ENCODE measurements at places on chromosomes 12 and 14. TPM values are rescaled to one million over a fixed set of nuclear protein-coding genes. Genes with fewer than 3 reads are reported as not detected.

Gene IFNG-AS1
- not detected for total RNA-seq

Gene PRB4
- total RNA-seq = not detected

Gene AP1G2
- total RNA-seq = 3.9 TPM

Gene HPD
- not detected for total RNA-seq

Gene RPGRIP1
- not detected for total RNA-seq

Gene GPR84
- total RNA-seq = not detected

Gene FSCB
- total RNA-seq = not detected

Gene SMCO3
- not detected for total RNA-seq

Gene BAZ2A
- total RNA-seq = 13.0 TPM

Gene PRH2
- total RNA-seq = not detected

Gene OR4E2
- total RNA-seq = not detected

Gene VTI1B
- total RNA-seq = 64.2 TPM

Gene TNFAIP2
- 51.8 TPM for total RNA-seq

Gene ISM2
- not detected for total RNA-seq

Gene BDKRB2
- total RNA-seq = 14.4 TPM

Gene RNFT2
- not detected for total RNA-seq

Gene MANSC1
- total RNA-seq = 2.5 TPM

Gene ACSM4
- not detected for total RNA-seq

Gene KRT77
- not detected for total RNA-seq

Gene RDH5
- 27.2 TPM for total RNA-seq
